ENCODE measurements at places on chromosomes 1 and 21.

- DNase-seq = peak; percentile 86
Observed at GRCh38 chr1:156926175-156926574, 5.7 kb downstream of the LRRC71 start.

DNA sequence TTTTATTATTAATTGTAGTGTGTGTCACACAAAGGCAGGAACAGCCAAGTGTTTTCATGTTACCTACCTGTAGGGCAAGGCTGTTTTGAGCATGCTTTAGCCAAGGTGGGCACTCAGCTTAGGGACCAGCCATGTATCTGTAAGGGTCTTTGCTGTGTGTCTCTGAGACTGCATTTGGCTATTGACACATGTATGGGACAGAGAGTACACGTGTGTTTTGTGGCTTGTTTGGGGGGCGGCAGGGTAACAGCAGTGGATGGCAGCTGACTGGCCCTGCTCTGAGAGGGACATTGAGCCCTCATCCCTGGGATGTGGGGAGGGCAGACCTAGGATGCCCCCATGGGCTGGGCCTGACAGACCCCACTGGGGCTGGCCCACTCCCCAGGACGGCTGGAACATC, 6.9 kb downstream of the CATSPER4 start:
- no peak for DNase-seq

GRCh38 chr21:32131960-32132359, 146.9 kb downstream of the MIS18A start:
- peak; percentile 12 for DNase-seq

DNA sequence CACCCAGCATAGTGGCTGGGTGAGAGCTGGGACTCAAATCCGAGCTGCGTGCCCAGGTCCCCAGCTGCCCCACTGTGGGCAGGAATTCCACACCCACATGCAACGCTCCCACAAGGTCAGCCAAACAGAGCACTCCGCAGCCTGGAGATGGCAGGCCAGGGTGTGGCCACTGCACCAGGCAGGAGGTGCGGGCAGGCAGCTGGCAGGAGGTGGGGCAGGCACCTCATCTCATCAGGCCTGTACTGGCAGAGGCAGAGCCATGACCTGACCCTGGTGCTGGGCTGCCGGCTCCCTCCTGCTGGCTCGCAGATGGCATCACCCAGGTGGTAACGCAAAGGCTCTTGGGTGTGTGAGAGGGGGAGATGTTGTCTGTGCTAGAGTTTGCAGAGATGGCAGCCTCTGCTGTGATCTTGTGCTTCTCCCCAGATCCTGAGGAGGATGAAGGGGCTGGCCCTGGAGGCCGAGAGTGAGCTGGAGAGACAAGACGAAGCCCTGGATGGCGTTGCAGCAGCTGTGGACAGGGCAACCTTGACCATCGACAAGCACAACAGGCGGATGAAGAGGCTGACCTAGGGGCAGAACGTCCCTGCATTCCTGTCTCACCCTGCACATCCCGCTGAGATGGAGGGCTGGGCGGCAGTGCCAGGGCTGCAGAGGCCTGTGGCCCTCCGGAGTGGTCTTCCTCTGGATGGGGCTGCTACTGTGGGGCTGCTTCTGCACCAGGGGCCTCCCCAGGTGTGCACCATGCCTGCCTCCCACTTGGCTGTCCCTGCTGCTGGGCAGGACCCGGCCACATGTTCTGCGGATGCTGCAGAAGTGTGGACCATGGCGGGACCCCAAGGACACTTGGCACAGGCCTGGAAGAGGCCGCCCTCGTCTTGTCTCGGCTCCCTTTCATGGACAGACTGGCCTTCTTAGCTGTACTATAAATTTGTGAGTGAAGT, 35.1 kb upstream of the PRSS38 start:
- DNase-seq = no peak

- DNase-seq = peak; percentile 17
Observed at GRCh38 chr1:230365723-230366307, 60.3 kb downstream of the PGBD5 start.

GRCh38 chr1:198162091-198162767, 5.4 kb downstream of the NEK7 start:
- DNase-seq = no peak
